Activated T-cell treated with anti-CD3 and anti-CD28 coated beads, Interleukin-2, amount 50 U/mL, for 1 hour (primary cell): ENCODE measurements at places on chromosomes 7 and 10.

DNA sequence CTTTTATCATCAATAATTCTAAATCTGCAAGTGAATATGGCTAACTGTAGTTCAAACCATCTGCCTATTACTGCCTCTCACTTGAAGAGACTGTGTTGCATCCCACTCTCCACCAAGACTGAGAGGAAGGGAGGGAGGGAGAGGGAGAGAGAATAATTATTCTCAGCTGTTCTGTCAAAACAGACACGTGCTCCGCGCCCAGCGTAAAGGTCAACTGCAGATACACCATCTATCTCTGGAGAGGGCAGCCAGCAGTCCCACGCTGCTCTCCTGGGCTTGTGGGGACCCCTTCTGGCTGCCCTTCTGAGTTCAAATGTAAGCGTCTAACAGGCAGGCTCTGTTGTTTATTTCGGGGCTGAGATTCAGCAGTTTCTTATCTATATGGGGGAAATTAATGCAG, 625.5 kb upstream of the GALNT17 start:
- DNase-seq, result no peak

- no peak for DNase-seq
Measured at GRCh38 chr10:129655007-129655678, 188.1 kb downstream of the MGMT start.

- no peak for DNase-seq
Measured at GRCh38 chr7:122790591-122790990, 87.9 kb upstream of the RNF148 start.

GRCh38 chr10:80290474-80291220, 1.2 kb upstream of the MAT1A start:
- no peak for DNase-seq

- DNase-seq, result no peak
Measured at GRCh38 chr7:33200282-33200681, 70.9 kb downstream of the BBS9 start.

- DNase-seq, result no peak
Measured at GRCh38 chr10:102675666-102676533, 31.6 kb downstream of the TRIM8 start.

DNA sequence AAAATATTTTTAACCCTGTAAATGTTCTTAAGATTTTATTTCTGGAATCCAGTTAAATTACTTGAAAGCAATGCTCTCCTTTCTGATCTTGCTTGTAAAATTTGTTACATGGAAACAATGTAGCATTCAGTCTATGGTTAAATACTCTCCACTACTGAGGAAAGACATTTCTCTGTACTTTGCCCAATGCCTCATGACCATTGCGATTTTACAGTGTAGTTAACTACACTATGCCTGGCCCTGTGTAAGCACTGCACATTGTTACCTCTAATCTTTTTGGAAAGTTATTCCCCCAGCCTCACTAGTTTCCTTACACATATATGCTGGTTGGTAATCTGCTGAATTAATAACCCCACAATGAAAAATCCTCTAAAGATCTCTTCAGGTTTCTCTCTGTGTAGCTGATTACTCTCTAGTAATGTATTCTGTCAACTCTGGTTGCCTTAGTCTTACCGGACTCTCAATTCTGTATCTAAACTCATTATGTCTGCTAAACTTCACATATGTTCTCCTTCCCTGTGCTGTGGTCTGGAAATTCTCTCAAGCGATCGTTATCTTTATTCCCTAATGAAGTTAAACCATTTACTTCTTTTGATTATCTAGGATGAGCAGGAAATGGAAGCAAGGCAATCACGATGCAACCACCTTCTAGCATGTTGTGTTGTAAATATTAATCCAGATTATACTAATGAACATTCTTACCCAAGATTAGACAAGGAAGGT, 58.7 kb upstream of the TMEM106B start:
- no peak for DNase-seq

DNA sequence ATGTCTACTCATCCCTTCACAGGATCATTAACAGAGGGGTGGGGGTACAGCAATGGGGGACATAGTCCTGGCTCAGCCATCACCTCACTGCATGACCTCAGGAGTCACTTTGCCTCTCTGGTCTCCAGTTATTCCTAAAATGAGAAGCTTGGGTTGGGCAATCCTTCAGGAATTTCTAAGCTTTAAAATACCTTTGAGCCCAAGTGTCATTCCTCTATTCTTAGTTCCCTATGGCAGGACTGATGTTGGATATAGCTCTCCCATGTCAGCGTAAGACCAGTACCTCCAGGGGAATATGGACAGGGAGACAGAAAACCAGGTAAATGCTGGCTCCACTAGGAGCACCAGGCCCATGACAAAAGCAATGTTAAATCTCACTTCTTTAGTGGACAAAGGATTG, 34.5 kb downstream of the BLNK start:
- DNase-seq, result no peak

GRCh38 chr7:44872787-44873186, 12.5 kb downstream of the PURB start:
- no peak for DNase-seq

DNA sequence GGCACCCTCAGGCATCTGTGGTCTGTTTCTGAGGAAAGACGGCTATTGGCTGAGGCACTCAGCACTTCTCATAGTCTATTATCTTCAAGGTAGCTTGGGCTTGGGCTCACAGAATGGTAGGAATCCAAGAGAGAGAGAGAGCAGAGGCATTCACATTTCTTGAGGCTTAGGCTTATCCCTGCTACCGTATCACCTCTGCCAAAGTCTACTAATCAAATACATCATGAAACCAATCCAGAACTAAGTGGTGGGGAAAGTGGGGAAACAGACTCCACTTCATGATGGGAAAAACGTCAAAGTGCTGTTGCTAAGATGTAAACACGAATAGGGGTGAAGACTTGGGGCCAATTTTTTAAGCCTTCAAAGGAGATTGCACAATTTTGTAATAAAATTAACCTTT, 271.1 kb upstream of the SEMA3D start:
- DNase-seq, result no peak

GRCh38 chr10:2914741-2915140, 152.6 kb upstream of the PFKP start:
- no peak for DNase-seq

GRCh38 chr10:112985690-112986543, 35.9 kb downstream of the TCF7L2 start:
- DNase-seq, result no peak

DNA sequence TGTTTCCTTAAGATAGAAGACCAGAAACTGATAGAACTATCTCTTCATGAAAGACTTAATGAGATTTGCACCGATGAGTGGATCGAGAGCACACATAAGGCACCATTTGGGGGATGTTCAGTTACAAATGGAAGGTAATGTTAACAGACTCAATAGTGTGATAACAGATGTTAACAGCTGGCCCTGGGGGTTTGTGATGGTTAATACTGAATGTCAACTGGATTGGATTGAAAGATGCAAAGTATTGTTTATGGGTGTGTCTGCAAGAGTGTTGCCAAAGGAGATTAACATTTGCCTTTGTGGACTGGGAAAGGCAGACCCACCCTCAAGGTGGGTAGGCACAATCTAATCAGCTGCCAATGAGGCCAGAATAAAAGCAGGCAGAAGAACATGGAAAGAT, 130.5 kb upstream of the DGKB start:
- DNase-seq, result no peak

GRCh38 chr10:78318305-78318704, 284.6 kb downstream of the RPS24 start:
- no peak for DNase-seq

- no peak for DNase-seq
Measured at GRCh38 chr7:73343671-73344380, 15.9 kb downstream of the FKBP6 start.

GRCh38 chr7:139777948-139778841, at the start of gene HIPK2:
TSS of gene HIPK2 (minus strand) at chr7:139777998. CDS start at chr7:139777623, 375 bp downstream.
- DNase-seq, result peak; percentile 81

DNA sequence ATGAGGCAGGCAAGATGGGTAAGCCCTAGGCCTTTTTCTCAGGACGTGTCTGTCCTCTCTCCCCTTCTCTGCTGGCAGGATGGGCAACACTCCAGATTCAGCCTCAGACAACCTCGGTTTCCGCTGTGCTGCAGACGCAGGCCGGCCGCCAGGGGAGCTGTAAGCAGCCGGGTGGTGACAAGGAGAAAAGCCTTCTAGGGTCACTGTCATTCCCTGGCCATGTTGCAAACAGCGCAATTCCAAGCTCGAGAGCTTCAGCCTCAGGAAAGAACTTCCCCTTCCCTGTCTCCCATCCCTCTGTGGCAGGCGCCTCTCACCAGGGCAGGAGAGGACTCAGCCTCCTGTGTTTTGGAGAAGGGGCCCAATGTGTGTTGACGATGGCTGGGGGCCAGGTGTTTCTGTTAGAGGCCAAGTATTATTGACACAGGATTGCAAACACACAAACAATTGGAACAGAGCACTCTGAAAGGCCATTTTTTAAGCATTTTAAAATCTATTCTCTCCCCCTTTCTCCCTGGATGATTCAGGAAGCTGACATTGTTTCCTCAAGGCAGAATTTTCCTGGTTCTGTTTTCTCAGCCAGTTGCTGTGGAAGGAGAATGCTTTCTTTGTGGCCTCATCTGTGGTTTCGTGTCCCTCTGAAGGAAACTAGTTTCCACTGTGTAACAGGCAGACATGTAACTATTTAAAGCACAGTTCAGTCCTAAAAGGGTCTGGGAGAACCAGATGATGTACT, 13.1 kb downstream of the PHKG1 start:
- no peak for DNase-seq

DNA sequence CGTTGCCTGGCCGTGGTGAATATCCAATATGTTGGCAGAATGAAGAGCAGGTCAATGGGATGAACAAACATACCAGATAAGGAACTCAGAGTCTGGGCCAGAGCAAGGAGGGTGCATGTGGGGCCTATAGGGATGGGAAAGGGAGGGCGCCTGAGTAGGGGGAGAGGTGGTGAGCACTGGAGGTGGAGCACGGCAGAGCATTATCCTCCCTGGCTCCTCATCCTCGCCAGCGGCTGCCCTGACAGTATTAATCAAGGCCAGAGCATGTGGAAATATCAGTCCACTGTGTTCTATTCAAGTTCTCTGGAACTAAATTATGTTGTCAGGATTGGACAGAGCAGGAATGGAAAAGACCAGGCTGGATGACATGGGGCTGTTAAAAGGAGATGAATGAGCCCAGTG, 254.8 kb upstream of the ZMIZ1 start:
- DNase-seq, result no peak

DNA sequence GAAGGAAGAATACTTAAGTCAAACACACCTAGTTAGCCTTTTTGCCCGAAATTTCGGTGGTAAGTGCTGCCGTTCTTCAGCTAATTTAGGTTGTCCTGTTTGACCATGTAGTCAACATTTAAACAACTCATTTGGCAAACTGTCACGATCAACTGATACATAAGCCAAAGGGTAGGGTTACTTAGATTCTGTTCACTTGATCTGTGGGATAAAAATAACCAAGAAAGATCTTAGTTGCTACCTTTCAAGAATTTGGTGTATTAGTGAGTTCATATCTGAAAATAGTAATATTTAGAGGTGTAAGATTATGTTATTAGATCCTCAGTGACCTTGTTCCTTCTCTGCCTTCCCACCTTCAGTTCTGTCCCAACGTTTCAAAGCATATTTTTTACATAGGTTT, 2.0 kb downstream of the TNKS2 start:
- no peak for DNase-seq

GRCh38 chr7:44441079-44441478, 49.4 kb downstream of the NUDCD3 start:
- no peak for DNase-seq

DNA sequence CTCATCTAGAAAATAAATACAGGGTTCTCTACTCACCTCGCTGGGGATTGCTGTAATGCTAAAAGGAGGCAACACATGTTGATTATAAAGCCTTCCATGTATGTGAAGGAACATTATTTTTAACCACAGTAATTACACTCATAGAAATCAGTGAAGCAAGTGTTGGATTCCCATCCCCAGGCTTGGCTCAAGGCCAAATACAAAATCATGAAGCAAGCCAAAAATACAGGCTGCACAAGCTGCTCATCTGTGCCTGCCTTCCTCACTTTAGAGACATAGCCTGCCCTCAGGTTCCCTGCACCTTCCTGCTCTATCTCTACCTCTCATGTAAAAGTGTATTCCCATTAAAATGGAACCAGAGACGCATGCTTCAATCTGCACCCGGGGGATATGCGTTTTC, 1077.1 kb upstream of the C7orf33 start:
- no peak for DNase-seq

DNA sequence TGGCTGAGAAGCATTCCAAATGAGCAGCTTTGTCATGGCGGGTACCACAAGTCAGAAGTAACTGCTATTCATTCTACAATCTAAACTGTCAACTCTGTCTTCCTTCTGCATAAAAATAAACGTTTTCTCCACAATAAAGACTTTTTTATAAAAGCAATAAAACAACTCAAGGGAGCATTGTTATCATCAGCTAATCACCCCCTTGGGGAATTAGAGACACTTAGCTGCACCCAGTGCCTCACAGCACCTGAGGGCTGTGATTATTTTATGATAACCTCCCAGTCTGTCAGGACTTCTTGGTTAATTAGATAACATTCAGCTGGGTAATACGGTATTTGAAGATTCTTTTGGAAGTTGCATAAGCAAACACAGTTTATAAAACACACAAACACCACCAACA, 155.6 kb downstream of the PPP1R3A start:
- DNase-seq, result no peak

GRCh38 chr7:6271694-6272440, 557 bp downstream of the CYTH3 start:
- DNase-seq, result peak; percentile 45

DNA sequence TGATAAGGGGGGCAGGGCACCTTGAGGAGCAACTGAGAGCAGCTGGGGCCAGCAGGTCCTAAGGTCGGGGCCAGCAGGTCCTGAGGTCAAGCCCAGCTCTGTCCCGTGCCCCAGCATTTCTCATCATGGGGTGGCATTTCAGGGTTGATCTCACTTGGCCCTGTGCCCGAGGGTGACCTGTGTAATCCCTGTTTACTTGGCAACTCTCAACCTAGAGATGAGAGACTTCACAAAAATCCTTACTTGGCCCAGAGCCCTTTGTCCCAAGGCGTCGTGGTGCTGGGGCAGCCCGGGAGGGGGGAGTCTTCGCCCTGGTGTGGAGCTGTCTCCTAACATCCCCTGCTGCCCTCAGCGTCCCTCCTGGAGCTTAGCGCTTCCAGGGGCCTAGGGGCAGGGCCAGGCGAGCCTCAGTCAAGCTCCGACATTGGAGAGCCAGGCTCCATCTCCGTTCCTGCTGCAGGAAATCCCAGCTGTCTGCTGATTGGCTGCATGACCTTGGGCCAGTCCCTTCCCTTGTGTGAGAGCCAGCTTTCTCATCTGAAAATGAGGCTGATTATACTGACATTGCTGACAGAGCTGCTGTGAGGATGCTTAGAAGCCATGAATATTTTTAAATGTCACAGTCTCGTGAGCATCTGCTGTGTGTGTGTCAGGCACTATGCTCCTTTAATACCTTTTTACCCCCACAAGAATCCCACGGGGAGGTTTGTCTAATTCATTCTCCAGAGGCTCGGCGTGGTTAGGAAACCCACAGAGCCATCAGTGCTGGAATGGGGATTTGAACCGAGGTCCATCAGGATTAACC, 94.3 kb downstream of the ZMIZ1 start:
- no peak for DNase-seq

- no peak for DNase-seq
Measured at GRCh38 chr10:34195364-34196057, 619.6 kb downstream of the PARD3 start.
